ENCODE measurements at places on chromosomes 12 and 14. TPM values are rescaled to one million over a fixed set of nuclear protein-coding genes. Genes with fewer than 3 reads are reported as not detected.

DNA sequence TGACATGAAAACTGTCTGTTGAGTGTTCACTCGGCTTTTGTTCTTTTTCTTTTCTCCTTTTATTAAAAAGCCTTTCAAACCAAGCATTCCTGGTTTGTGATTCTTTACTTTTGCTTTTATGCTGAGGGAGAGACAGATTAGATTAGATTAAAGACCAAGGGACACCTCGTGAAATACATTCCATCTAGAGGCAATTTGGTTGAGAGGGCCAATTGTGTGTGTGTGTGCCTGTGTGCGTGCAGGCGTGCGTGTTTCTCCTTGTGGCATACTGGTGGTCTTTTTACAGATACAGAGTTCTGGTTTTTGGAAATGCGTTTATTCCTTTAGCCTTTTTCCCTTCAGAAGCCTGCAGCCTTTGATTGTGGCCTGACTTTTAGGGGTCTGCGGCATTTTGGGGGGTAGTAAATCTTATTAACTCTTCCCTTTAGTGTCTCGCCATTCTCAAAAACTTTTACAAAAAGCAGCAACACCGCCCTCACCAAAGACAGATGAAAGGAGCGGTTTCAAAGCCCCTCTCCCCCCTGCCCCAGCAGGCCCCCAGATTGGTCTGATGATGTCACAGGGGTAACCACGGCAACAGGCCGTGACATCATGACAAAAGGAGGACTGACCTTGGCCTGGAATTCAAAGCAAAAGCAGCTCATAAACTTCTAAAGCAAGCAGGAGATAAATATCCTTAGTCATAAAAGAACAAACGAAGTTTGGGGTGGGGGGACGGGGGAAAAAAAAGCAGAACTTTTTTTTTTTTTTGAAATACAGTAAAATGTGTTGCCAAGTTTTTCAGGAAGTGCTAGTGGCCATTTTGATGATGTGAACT lies 84.1 kb upstream of the TBX3 start:
- DNase-seq = no peak

DNA sequence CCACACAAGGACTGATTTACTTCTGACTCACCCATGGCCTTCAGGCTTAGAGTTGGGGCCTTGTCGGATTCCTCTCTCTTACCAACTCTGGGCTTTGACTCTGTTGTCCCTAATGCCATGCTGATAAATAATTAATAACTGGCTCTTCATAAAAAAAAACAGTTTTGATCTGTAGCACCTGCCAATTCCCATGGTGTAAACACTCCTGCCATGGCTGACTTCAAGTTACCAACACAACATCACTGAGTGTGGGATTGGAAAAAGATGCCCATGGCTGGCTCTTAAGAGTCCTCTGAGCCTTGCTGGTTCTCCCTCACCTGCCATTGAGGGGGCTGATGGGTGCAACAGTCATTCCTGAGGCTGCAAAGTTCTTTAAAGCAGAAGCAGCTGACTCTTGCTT lies 104.8 kb downstream of the KIF26A start:
- no peak for DNase-seq

- no peak for DNase-seq
Observed at GRCh38 chr14:74548881-74549280, 55.3 kb downstream of the ISCA2 start.

GRCh38 chr12:20125276-20125798 lies 243.0 kb upstream of the PDE3A start:
- DNase-seq = no peak

DNA sequence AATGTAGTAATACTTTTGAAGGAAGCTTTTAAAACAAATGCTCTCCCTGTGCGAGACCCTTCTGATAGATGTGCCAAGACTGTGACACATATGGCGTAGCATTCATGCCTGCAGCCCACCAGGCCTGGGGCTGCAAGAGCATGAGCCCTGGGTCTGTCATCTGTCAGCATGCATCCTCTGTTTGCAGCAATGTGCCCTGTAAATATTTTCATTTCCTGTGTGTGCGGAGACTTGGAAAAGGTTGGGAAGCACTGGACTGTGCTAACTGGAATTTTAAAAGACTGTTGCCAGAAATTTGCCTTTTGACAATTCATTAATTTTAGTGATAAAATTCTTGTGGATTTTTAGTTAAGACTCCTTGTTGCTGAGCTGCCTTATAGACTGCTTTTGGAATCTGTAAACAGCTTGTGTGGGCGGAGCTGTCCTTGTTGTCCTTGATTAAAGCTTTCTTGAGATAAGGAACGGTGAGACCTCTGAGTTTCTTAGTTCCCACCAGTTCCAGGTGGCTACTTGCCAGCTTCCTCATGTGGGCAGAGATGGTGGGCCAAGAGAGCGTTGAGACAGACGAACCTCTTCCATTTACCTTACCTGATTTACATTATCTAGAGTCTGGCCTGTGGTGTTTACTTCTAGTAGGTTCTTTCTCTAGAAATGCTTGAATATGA lies 23.4 kb downstream of the MARK3 start:
- no peak for DNase-seq

DNA sequence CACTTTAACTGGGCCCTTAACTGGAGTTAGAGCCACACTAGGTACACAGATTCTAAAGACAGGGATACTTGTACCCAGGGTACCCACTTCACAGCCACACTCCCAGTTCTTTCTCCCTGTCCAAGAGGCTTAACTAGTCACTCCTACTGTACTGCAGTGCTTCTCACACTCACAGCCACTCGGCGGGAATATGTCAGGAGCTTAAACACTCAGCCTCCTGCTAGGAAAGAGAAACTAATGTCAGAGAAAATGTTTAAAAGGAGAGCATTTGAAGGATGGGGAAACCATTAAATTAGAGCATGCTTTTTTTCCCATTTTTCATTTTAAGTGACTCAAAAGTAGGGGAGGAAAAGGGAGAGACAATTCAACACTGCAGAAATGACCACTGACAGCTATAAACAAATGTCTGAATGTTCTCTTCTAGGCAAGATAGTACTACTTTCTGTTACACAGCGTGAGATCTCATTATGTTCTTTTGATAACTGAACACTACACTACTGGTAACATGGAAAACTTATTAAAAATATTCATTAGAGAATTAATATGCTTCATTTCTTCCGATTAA lies 22.9 kb upstream of the MDM1 start:
- no peak for DNase-seq

- DNase-seq = peak; percentile 68
Observed at GRCh38 chr12:47753021-47754001, 5.4 kb downstream of the RAPGEF3 start.

DNA sequence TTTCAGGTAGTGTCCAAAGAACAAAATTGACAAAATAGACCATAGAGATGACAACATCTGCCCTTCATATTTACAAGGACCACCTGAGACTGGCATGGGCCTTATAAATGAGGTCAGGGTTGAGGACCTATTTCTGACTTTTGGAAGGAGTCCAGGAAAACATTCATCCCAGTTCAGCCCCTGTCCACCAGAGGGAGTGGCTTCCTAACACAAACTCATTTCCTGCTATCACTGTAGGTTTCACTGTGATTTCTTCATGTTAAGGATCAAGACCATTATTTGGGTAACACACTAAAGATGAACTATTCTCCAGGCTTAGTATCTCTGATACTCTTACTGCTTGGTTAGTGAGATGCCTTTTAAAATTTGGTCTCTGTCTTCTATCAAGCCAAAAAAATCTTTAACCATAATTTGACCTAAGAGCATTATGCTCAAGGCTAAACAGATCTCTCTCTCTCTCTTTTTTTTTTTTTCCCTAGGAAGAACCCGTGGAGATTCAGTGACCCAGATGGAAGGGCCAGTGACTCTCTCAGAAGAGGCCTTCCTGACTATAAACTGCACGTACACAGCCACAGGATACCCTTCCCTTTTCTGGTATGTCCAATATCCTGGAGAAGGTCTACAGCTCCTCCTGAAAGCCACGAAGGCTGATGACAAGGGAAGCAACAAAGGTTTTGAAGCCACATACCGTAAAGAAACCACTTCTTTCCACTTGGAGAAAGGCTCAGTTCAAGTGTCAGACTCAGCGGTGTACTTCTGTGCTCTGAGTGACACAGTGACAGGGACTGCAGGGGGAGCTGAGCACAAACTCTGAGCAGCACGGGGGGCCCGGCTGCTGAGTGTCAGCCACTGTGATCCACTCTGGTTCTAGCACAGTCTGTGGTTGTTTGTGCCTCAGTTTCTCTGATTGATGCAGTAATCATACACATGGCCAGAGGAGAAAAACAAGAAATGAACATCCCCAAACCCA lies 267.6 kb upstream of the OR4E1 start:
- peak; percentile 56 for DNase-seq

DNA sequence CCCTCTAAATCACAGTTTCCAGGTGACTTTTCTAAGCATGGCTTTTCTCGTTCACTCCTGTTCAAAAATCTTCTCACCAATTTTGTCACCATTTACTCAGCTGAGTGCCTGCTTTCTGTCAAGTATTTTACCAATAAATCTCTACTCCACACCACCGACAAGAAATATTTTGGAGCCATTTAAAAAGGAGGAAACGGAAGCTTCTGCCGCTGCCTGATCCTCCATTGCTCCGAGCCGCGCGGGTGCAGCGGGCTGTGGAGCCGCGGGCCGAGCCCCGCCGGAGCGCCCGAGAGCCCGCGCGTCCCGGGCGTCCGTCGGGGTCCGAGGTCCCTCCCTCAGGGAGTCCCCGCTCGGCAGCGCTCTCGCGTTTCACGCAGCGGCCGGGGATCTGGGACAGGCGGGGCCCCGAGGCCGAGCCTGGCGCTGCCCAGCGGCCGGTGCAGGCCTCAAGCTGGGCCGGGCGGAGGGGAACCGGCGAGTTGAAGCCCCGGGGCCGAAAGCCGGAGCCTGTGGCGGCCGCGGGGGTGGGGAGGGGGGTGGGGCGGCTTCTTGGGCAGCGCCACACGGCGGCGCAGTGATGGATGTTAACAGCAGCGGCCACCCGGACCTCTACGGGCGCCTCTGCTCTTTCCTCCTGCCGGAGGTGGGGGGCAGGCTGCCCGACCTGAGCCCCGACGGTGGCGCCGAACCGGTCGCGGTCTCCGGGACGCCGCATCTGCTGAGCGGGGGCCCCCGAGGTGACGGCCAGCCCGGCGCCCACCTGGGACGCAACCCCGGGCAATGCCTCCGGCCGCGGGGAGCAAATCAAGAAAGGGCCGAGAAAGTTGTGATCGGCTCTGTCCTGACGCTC lies 1.1 kb upstream of the HEBP1 start:
- peak; percentile 45 for DNase-seq

DNA sequence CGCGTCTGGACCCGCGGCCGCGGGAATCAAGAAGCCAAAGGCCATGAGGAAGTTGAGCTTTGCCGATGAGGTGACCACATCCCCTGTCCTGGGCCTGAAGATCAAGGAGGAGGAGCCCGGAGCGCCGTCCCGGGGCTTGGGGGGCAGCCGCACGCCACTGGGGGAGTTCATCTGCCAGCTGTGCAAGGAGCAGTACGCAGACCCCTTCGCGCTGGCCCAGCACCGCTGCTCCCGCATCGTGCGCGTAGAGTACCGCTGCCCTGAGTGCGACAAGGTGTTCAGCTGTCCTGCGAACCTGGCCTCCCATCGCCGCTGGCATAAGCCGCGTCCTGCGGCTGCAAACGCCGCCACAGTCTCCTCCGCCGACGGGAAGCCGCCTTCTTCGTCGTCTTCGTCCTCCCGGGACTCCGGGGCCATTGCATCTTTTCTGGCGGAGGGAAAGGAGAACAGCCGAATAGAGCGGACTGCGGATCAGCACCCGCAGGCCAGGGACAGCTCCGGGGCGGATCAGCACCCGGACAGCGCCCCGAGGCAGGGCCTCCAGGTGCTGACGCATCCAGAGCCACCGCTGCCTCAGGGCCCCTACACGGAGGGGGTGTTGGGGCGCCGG lies 1.0 kb downstream of the INSM2 start:
- peak; percentile 48 for DNase-seq

DNA sequence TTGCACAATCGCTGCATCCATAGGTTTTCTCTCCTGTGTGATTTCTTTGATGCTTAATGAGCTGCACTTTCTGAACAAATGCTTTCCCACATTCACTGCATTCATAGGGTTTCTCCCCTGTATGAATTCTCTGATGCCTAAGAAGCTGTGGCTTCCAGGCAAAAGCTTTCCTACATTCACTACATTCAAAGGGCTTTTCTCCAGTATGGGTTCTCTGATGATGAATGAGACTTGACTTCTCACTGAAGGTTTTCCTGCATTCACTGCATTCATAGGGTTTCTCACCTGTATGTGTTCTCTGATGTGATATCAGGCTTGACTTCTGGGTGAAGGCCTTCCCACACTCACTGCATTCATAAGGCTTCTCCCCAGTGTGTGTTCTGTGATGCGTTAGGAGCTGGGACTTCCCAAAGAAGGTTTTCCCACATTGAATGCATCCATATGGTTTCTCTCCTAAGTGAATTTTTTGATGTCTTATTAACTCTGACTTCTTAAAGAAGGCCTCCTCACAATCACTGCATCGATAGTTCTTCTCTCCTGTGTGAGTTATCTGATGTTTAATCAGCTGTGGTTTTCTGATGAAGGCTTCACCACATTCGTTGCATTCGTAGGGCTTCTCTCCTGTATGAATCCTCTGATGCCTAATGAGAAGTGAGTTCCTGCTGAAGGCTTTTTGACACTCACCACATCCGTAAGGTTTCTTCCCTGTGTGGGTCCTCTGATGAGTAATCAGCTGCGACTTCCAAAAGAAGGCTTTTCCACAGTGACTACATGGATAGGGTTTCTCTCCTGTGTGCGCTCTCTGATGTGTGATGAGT lies 30.3 kb downstream of the ZNF605 start:
- no peak for DNase-seq

DNA sequence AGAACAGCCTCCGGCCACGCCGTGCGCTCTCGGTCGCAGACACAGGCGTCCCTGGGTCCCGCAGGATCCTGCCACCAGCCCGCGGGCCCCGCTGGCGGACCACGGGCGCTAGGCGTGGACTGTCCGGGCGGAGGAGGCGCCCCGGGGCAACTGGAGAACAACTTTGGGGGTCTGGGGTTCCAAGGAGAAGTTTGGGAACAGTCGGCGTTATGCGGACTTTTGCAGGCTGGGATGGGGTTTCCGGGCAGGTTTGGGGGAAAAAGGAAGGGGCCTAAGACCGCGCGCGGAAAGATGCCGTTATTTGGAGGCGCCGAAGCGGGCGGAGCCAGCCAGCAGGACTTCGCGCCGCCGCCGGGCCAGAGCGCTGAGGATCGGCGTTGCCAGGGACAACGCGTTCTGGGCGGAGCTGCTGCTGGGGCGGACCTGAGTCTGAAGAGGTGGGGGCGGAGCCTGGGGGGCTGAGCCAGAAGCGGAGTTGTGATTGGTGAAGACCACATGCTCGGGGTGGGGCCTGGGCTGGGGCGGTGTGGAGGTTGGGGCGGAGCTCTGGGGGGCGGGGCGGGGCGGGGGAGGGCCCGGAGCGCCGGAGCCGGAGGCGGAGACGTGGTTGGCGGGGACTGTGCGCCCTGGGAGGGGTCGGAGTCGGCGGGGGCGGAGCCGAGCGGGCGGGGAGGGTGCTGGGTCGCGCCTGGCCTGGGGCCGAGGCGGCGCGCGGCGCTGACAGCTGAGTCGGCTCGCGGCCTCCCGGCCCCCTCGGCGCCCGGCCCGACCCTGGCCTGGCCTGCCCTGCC lies at the start of gene CYP46A1:
Gene CYP46A1, plus strand, starts transcription at position 680 of the 791 bp plus-strand sequence. CDS start 120 bp downstream, outside the sequence.
- peak; percentile 99 for DNase-seq

RFX4 gene
- not detected for total RNA-seq

SLC17A8 gene
- total RNA-seq = not detected
